ENCODE measurements at places on chromosomes 2 and 18.

DNA sequence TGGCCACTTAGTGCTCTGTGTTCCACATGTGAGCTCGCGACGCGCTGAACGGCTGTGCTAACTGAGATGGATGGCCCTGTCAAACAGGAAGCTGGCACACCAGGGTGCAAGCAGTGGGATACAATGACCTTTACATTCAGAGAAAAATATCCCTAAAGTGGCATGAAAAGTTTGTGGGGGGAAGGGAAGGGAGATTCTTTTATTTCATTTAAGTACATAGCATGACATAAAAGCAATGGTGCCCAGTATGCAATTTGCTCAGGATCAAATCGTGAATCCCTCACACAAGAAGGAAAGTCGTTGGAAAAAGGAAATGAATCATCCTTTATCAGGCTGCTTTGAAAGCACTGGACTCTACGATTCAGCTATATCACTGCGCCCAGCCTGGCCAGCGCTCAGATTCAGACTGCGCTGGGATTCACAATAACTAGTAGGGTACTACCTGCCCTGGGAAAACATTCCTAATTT, 26.0 kb downstream of the SATB2 start:
- DNase-seq, result no peak

DNA sequence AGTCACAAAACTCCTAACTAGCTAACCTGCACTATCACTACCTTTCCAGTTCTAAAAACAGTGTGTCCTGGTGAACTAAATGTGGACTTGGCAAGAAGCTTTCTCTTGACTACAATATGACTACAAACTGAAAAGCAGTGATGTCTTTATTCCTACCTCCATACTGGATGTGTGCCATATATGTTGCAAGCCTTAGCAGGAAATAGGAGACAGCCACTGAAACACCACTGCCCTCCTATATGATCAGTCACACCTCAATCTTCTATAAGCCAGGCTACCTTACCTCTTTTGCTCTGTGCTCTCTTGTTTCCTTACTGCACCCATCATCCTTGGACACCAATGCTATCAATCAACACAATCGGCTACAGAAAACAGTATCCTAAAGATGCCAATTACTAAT, 34.1 kb downstream of the SS18 start:
- DNase-seq, result no peak

DNA sequence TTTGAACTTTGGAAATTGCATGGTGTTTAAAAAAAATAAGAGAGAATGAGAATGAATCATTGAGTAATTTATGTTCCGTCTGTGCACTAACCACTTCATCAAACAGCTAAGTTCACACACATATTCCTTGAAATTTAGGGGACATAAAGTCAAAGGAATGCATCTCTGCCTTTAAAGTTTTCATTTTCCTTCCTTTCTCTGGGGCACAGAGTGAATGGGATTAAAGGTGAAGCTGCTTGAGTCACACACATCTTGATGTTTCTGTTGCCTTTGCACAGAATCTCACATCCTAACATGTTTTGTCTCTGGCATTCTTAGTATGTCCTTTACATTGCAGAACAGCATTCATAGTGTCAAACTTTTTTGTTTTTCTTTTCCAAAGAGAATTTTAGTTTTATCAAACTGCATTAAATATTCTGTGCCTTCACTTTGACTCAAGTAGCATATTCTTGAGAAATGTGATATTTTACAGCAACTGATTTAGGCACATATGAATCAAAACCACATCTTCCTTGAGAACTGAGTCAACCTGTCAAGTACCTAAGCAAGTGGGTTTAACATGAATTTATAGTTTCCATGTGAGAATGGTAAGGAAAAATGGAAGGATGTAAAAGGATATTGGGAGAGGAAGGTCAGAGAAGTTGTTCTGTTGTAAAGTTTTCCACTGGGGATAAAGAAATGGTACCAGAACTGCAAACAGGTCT, 169.1 kb upstream of the THUMPD2 start:
- DNase-seq, result no peak

DNA sequence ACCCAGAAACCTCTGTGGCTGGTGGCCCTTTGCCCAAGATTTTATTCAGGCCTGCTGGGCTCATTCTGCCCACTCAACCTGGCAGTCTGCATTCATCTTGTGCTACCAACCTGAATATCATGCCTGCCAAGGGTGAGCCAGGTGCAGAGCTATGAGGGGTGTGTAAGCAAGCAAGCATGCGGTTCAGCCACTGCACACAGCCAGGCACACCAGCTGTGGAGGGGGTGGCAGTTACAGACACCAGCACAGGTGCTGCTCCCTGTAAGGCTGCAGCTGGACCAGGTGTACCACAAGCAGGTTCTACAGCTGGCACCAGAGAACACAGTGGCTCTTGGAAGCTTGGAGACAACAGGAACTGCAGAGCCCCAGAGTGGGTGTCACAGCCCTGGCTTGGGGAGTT, 633.2 kb downstream of the FBXO15 start:
- DNase-seq, result no peak

DNA sequence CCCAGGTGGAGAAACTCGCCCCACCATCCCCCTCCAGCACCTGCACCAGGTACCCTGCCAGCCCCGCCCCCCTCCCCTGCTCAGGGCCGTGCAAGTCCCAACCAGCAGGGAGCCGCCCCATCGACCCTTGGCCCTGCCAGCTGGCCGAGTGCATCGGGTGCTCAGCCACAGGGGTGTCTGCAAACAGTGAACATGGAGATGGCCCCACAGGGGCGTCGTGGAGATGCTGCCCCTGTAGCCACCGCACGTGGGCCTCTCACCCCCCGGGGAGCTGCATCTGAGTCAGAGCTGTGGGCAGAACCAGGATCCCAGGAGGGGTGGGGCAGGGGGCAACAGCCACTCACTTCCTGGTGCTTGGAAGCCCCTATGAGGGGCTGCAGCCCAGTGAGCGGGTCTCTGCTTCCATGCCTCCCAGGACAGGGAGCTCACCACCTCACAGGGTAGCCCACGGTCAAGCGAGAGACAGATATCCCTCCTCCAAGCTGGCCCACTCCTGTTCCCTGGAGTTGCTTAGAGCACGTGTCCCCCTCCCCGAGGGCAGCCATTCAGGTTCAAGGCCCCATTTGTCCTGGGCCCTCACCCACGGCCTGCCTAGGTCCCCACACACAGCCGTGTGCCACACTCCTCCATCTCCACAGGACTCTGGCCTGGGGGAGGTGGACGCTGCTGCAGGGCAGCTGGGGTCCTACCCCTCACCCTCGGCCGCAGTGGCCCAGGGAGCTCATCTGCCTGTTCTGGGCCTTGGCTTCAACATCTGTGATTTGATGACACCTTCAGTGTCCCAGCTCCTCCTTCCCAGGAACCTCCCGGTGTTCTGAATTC, 1.1 kb upstream of the MAB21L4 start:
- DNase-seq, result no peak

GRCh38 chr2:9115229-9115628, 91.4 kb upstream of the ASAP2 start:
- no peak for DNase-seq

- no peak for DNase-seq
These were observed 207.2 kb downstream of the SLC8A1 start for GRCh38 chr2:40244675-40245074.

GRCh38 chr2:19899985-19900930, 1.5 kb downstream of the TTC32 start:
- DNase-seq, result no peak

GRCh38 chr2:88016960-88017779, 823 bp upstream of the RNU2-63P start:
- DNase-seq, result no peak

DNA sequence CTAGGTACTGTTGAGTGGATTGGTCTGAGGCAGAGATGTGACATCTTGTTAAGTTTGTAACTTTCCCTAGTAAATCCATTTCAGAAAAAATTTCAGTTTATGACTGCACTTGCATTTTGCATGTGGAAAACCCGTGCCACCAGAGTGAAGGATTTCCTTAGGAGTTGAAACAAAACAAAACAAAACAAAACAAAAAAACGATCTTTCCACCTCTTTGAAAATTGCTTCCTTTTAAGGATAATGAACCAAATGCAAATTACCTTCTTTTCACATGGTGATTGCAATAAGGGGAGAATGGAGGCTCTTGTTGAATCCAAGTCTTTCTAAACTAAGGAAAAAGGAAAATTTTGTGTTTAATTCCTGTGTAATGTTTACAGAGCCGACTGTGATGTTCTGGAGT, 43.2 kb downstream of the PHLPP1 start:
- DNase-seq, result no peak

- no peak for DNase-seq
These were observed 54.8 kb upstream of the TUBA3E start for GRCh38 chr2:130252880-130253645.

DNA sequence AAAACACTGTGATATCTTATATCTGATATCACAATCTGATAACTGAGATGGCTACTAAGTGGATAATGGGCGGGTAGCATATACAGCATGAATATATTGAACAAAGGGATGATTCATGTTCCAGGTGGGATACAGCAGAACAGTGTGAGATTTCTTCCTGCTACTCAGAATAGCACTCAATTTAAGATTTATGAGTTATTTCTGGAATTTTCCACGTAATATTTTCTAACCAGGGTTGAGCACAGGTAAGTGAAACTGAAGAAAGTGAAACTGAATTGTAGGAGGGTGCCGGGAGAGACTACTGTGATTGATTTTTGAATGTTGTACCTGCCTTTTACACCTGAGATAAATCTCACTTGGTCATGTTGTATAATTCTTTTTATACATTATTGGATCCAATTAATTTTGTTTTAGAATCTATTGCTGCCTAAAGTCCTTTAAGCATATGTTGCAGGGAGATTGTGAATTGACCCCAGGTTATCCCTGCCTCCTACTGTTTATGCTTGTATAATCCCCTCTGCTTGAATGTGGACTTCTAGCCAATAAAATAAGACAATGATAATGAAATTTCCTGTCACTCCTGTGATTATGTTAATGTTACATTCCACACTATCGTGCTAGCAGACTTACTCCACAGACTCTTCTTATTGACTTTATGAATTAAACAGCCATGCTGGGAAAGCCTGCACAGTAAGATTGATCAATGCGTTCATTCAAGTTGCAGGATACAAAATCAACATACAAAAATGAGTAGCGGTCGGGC, 67.6 kb upstream of the RBBP8 start:
- no peak for DNase-seq

GRCh38 chr2:217329023-217329431, 469.2 kb upstream of the TNP1 start:
- no peak for DNase-seq

DNA sequence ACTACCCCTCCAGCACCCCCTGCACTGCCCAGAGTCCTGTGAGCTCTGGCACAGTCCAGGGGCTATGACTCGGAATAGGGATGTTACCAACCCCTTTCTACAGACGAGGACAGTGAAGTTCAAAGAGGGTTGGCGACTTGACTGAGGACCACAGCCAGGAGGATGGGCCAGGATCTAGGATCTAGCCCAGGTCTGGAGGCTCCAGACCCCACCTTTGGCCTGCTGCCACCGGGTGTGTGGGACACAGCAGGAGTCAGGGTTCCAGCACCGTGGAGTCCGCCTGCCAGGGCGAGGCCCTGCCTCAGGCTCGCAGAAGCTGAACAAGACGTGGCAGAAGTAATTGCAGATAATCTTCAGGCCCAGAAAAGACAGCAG, 37.9 kb upstream of the GPC1 start:
- no peak for DNase-seq

Measured in frontal cortex (tissue), 4 donors.